ENCODE measurements at places on chromosomes 2 and 18.
A peak's percentile ranks its signal among the peaks of the same experiment; 100 is the strongest.

DNA sequence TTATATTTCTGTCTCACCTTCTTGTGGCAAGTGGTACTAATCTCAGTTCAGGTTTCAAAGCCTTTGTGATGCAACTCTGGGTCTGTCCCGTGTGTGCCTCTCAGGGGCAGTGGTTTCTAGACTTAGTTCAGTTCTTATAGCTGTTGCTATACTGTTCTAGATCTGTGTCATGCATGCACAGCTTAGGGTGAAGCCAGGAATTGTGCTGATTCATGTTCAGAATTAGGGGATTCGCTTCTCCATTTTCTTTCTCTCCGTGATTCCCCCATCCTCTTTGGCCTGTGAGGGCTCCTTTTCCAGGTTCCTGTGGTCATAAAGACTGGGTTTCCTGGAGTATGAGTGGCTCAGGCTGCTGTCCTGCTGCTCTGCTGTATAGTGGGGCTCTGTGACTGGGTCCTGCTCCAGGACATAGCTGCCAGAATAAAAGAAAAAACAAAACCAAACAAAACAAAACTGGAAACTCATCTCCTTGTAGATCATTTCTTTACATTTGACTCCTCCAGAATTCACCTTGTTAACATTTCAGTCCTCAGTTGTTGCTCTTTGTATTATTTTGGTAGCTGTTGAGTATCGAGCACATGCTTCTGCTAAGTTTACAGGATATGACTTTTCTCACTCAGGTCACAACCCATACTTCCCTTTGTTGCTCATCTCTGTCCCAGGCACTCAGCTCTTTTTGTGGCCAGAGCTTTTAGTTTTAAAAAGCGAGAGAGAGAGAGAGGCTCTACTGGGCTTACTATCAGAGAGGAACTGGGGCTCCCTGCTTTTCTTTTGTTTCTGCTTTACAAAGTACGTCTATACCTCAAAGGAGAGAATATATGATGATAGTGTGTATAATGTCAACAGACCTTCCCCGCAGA lies 34.2 kb downstream of the CERS6 start:
- peak; percentile 5 for DNase-seq

- DNase-seq = no peak
These were observed 28.0 kb downstream of the KCNK3 start for GRCh38 chr2:26720322-26721114.

DNA sequence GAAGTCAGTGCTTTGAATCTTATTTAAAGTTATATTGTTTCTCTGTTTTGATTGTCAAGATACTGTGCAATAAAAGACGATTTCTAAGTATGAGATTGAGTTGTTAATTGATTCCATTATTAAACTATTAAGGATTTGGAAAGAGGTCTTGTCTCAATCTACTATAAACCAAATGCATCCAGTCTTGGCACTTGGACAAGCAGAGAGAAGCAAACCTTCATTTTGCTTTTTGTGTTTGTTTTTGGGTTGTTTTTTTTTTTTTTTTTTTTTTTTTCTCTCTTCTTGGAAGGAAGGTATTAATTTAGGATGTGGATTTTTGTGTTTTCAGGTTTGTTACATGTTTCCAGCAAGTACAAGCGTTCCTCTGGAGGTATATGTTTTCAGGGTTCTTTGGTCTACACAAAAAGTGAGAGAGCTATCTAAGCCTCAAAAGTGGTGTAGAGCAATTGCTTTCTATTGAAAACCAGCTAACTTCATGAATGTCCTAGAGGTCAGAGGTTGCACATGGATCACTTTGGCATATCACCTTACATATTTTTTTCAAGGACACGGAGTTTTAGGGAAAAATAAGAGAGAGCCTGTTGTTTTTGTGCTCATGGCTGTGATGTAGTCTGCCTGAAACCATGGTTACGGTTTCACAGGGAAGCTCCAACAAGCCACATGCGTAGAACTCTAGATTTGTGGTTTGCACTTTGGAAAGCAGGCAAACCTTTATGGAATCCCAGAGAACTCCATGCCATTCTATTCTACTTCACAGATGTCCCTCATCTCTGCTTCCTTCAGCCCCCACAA lies 1.8 kb downstream of the PRKCE start:
- DNase-seq = no peak

- DNase-seq = no peak
These were observed 50.3 kb downstream of the RPL37A start for GRCh38 chr2:216548901-216549331.

DNA sequence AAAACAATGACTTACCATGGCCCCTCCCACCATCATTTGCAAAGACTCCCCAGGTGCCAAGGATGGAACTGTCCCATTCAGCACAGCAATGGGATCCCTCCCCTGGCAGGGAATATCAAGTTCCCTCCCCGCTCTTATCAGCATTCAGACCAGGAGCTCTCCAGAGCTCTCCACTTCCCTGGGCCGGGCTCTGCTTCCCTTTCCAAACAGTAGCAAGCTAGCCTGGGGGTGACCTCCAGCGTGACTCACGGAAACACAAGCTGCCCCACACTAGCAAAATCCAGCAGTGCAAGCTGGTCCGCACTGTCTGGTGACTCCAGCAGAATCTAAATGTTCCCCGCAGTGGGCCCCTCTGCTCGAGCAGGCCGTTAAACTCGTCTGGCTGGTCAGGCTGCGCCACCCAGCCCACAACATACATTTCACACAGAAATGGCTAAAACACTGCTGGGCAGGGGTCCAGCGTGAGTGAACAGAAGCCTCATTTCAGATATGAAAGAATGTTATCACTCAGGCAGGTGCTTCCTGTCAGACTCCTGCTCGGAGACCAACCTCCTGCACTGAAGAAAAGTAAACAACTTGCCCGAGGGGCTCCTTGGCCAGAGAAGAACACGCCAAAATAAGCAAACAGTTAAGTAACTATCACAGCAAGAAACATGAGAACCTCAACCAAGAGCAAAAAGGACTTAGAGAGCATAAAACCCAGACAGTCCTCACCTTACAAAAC lies 33.9 kb downstream of the STAT1 start:
- DNase-seq = no peak

DNA sequence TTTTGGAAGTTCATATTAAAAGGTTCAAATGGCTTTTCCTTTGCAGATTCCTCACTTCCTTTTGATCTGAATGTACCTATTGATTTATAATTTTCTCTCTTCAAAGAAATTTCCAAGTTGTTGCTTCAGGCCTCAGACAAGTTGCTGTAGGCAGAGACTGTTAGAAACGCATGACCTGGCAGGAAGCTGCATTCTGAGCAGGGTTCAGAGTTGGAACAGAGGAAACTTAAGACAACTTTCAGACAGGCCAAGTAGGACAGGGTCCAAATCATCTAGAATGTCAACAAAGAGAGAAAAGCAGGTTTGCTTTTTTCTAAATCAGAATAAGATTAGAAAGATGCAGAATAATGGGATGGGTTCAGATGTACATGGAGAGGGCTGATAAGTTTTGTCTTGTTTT lies 416.3 kb downstream of the LRP1B start:
- DNase-seq = no peak
